Cardiac muscle cell (in vitro differentiated cells and primary cell): ENCODE measurements at places on chromosomes 13 and 19. TPM values are rescaled to one million over a fixed set of nuclear protein-coding genes. Genes with fewer than 3 reads are reported as not detected.

DNA sequence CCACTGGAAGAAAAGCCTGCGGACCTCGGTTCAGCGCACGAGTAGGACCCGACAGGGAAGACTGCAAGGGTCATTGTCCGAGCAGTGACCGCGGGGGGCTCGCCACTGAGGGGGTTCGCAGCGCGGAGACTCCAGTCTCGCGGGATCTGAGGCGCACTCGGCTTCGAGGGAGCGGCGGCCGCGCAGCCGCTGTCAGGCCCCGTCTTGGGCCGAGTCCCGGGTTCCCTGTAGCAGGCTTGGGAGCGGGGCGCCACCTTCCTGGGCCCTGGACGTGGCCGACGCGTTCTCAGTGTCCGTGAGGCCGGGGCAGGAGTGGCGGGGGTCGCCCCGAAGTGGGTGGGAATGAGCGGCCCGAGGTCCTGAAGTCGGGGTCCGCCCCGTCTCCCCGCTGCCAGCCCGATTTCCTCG lies 474 bp upstream of the FAM174C start:
- DNase-seq = no peak

DNA sequence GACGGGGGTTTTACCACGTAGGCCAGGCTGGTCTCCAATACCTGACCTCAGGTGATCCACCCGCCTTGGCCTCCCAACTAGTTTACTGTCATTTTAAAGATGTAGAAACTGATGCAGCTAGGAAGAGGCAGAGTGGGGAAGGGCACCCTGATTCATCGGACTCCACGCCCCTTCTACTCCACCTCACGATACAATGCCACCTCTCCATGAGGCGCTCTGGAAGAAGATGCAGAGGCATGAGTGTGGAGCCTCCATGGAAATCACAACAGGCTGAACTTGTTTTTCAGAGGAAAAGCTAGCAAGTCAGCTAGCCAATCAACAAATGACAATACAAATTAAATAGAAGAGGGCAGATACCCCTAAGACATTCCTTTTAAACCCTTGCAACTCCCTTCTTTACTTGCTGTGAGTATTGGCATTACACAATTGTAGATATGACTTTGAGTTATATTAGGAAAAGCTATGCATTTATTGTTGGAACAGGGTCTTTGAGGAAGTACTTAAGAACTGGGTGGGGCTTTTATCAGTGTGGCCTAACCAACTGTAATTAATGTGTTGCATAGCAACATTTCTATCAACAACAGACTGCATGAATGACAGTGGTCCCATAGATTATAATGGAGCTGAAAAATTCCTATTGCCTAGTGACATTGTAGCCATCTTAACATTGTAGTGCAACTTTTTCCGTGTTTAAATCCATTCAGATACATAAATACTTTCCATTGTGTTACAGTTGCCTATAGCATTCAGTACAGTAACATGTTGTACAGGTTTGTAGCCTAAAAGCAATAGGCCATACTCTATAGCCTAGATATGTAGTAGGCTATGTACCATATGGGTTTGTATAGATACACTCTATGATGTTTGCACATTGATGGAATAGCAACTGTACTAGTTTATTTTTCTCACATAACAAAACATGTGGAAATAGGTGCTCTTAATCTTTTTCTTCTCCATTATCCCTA lies 17.6 kb downstream of the WDFY2 start:
- DNase-seq = no peak

DNA sequence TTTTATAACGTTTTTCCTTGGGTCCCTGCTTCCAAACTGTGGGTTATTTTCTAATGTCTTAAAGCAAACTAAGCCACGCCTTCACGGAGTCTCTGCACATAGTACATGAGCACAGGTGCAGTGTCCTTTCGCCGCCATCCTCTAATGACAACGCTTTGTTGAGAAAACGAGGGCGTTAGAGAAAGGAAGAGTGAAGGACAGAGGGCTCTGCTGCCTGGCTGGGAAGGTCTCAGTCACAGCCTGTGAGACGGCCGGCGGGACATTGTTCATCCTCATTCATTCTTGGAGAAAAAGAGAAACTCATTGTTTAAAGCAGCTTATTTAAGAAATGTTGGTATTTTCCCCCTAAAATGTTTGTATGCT lies 9.5 kb downstream of the IL17D start:
- DNase-seq = peak; percentile 23

DNA sequence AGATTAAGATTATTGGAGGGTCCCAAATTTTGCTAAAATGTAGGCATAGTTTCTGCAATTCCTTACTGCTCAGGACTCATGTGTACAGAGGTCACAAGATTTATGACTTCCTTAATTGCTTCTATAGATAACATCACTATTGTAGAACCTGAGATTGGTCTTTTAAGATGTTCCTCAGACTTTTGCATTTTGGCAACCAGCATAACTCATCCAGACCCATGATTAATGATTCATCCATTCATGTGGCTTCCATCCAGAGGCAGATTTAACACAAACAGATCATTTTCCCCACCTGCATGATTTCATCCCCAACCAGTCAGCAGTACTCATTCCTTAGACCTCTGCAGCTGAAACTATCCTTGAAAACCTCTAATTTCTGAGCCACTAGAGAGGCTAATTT lies 34.5 kb upstream of the CEACAM8 start:
- no peak for DNase-seq

DNA sequence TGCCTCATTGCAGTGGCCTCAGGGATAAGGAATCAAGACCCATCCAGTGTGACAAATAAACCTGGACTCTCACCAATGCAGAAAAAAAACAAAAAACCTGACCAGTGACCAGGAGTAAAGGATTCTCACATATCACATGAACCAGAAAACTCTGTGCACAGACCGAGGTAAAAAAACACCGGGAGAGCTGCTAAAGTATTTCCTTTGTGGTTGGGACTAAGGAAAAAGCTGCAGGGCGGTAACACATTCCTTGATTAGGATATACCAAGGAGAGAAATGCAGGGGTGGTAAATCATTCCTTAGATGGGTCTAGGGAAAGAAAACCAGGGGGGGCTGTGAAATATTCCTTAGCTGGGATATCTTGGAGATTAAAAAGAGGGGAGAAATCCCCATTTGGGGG lies 64.8 kb upstream of the ZNF85 start:
- DNase-seq = no peak

DNA sequence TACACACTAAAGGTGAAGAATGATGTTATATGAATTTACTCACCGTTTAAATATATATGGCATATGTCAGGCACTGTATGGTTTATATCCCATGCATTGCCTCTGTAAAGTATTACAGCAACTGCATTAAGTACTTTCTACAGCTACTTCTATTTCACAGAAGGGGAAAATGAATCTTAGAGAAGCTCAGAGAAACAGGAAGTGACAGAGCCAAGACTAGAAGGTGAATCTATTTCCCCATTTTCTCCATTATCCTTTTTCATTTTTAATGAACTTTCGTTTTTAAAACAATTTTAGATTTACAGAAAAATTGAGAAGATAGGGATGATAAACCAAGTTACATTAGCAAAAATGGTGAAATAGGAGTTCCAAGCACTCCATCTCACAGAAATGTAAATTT lies 863.3 kb downstream of the UQCRFS1 start:
- no peak for DNase-seq

GRCh38 chr13:19910336-19911072 lies 47.1 kb upstream of the ZMYM5 start:
- DNase-seq = no peak

DNA sequence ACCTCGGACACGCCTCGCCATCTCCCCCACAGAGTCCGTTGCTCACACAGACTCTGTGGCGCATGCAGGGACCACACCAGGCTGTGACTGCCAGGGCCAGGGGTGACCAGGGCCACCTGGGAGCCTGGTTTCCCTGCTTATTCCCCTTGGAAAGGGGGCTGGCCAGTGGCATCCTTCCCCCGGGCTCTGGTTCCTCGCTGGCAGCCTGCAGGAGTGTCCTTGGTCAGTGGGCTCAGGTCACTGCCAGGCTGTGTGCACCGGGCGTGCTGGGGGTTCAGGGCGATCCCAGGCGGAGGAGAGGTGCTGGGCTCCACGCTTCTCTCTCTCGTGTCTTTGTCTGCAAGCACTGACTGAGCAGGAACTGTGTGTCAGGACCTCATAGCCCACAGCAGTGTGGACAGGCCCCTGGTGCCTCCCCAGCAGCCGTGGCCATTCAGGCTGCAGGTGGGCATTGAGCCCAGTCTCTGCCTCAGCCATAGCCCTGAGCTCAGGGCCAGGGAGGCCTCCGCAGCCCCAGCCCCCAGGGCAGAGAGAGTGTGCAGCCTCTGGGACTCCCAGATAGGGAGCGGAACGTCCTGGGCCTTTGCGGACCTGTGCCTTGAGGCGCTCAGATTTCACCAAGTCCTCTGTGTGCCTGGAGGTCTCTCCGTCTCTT lies 6.5 kb downstream of the PIAS4 start:
- DNase-seq = no peak

GRCh38 chr13:71830736-71831135 lies 36.3 kb downstream of the DACH1 start:
- no peak for DNase-seq

- peak; percentile 50 for DNase-seq
These were observed 634 bp upstream of the DIAPH3 start for GRCh38 chr13:60164234-60164889.

DNA sequence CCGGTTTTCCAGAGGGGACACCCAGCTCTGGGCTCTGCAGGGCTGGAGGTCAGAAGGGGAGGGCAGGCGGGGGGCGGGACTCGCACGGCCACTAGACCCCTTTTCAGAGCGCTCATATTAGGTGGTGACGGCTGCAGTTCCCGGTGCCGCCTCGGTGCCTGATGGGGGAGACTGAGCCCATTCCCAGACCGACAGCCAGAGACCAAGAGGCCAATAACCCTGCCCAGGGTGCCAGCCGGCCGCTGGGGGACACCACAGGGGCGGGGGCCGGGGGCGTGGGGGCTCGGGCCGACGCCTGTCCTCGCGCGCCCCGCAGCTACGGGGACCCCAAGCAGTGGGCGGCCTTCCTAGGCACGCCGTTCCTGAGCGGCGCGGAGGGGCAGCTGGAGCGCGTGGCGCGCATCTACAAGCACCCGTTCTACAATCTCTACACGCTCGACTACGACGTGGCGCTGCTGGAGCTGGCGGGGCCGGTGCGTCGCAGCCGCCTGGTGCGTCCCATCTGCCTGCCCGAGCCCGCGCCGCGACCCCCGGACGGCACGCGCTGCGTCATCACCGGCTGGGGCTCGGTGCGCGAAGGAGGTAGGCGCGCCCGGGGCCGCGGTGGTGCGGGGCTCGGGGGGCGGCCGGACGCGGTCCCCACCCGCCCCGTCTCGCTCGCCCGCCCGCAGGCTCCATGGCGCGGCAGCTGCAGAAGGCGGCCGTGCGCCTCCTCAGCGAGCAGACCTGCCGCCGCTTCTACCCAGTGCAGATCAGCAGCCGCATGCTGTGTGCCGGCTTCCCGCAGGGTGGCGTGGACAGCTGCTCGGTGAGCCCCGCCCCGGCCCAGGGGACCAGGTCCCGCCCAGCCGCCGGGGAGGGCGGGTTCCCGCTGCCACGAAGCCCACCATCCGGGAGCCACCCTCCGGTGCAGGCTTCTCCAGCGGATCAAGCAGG lies 2.4 kb downstream of the TIMM13 start:
- peak; percentile 81 for DNase-seq

GRCh38 chr19:16075430-16076153 lies 703 bp upstream of the TPM4 start:
- no peak for DNase-seq

GRCh38 chr13:60268203-60268555 lies 104.5 kb upstream of the DIAPH3 start:
- peak; percentile 3 for DNase-seq

GRCh38 chr13:52421216-52421615 lies 15.2 kb upstream of the THSD1 start:
- no peak for DNase-seq

DNA sequence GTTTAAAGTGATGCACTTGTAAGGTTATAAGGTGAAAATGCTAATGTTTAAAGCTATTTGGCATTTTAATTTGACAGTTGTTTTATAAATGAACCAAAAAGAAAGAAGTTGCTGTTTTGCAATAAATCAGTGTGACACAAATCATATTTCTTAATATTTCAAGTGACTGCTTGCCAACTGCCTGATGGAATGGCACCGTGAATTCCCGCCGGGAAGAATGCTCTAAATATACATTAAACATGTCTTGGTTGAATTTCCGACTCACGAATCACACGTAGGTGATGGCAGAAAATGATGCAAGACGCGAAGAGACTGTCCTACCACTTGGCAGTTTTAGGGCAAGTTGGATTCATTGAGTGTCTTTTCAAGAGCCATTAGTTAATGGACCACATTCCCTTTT lies 3.1 kb upstream of the GJB2 start:
- no peak for DNase-seq

DNA sequence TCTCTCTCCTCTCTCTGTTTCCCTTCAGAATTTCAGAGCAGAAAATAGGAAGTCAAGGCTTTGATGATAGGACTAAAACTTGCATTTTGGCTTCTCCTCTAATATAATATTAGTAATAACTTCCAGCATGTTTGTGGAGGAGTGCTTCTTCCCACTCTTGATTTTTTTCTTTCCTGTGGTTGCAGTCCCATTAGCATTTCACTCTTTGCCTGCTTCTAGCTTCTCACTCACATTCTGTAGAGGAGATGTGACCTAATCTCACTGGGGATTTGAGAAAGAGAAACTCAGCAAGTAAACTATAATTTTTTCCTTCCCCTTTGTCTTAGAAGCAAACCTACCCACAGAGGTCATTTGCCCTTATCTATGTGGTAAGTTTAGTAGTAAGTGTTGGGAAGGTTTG lies 169.4 kb upstream of the HTR2A start:
- no peak for DNase-seq

- no peak for DNase-seq
These were observed 1.2 kb downstream of the GJB2 start for GRCh38 chr13:20191311-20192157.

DNA sequence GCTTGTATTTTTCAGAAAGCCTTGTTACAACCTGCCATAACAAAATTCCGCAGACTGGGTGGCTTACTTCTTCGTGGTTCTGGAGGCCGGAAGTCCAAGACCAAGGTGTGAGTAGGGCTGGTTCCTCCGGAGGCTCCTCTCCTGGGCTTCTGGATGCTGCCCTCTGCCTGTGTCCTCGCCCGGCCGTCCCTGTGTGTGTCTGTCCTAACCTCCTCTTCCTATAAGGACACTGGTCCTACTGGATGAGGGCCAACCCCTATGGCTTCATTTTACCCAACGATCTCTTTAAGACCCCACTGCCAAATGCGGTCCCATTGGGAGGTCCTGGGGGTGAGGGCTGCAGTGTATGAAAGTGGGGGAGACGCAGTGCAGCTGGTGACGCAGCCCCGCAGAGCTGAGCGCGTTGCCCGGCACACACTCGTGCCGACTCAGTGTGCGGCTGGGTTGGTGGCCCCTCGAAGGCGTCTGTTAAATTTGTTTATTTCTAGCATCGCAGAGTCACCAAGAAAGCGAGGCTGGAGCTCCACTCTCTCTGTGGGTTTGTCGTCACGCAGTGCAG lies 116.7 kb downstream of the SOX1 start:
- no peak for DNase-seq

The SLAIN1 gene
- 20.0 and 21.2 TPM in 2 replicates for total RNA-seq

The NECTIN2 gene
- 135 and 144 TPM in 2 replicates for total RNA-seq

The FCGBP gene
- 0.57 and 0.70 TPM in 2 replicates for total RNA-seq

The GIPC3 gene
- total RNA-seq = 0.28 and 0.54 TPM in 2 replicates

The IRF2BP1 gene
- total RNA-seq = 59.6 and 71.8 TPM in 2 replicates

The OR7C1 gene
- total RNA-seq = not detected in 2 replicates

The SELENOV gene
- 2.0 and 4.3 TPM in 2 replicates for total RNA-seq

The FFAR3 gene
- 0.21 TPM in 1 of 2 replicates, not detected in the other for total RNA-seq

The PLK5 gene
- 0.04 and 1.2 TPM in 2 replicates for total RNA-seq
